Stimulated activated CD4-positive, alpha-beta T cell treated with anti-CD3 and anti-CD28 coated beads, Interleukin-4, amount 100 ng/mL, for 48 hours (primary cell): ENCODE measurements at places on chromosomes 7 and 10.

- DNase-seq: no peak
Observed at GRCh38 chr7:143958781-143959180, 4.1 kb downstream of the OR2F1 start.

- no peak for DNase-seq
Observed at GRCh38 chr7:87458148-87458547, 17.3 kb downstream of the ABCB4 start.

DNA sequence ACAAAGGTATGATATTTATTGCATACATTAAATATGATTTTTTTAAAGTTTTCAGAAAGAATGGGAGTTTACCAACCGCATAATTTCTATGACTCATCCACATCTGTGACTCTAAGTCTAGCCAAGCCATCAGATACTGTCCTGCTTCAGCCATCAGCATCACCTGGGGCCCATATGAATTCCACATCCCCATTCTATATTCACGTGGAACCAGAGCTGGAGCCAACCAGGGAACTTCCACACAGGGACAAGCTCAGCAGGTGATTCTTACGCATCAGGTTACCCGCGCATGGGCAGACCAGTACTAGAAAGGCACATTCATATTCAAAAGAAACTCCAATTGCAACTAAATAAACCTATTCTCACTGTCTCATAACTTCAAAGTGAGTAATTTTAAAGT lies 817.7 kb upstream of the IGFBP3 start:
- no peak for DNase-seq

DNA sequence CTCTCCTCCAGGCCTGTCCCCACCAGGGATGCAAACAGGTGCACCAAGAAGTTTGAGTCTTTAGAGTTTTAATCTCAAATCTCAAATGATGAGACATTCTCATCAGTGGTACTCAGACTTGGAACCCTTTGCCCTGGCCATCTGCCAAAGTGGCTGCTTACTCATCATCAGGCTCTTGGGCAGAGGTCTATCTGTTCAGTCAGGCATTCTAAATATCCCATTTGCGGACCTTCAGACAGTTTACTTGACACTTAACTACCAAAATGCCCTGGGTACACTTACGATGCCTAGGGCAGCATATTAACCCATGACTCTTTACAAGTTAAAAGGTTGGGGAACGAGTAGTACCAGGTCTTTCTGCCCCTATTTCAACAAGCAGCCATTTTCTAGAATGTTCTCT lies 61.2 kb upstream of the YAE1 start:
- no peak for DNase-seq

GRCh38 chr10:104688251-104689042 lies 47.4 kb downstream of the SORCS3 start:
- DNase-seq: no peak

DNA sequence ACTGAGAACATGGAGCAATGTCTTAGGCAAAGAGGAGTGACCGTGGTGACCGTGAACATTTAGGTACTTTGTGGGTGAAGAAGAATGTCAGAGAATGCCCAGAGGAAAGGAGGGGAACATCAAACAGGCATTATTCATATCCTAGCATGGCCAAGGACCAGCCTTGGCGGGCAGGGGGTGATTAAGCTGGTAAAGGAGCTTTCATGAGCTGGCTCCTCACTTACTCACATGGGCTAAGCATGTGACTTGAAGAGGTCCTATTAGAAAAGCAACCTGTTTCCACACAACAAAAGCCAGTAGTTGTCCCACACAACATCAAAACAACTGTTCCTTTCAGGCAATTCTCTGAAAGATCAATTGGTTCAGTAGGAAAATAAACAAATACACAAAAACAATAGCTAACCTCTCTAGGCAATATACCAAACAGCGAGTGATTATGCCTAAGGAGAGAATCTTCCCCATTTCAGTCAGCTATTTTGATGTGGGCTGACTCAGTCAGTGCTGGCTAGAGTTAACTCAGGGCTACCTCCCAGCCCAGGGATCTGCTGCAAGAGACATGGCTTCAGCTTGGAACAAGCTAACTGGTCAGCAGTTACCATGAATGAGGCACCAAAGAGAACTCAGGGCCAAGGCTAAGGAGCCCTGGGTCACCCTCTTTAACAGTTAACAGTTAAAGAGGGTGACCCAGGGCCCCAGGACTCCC lies 283.5 kb downstream of the ARHGAP12 start:
- no peak for DNase-seq

DNA sequence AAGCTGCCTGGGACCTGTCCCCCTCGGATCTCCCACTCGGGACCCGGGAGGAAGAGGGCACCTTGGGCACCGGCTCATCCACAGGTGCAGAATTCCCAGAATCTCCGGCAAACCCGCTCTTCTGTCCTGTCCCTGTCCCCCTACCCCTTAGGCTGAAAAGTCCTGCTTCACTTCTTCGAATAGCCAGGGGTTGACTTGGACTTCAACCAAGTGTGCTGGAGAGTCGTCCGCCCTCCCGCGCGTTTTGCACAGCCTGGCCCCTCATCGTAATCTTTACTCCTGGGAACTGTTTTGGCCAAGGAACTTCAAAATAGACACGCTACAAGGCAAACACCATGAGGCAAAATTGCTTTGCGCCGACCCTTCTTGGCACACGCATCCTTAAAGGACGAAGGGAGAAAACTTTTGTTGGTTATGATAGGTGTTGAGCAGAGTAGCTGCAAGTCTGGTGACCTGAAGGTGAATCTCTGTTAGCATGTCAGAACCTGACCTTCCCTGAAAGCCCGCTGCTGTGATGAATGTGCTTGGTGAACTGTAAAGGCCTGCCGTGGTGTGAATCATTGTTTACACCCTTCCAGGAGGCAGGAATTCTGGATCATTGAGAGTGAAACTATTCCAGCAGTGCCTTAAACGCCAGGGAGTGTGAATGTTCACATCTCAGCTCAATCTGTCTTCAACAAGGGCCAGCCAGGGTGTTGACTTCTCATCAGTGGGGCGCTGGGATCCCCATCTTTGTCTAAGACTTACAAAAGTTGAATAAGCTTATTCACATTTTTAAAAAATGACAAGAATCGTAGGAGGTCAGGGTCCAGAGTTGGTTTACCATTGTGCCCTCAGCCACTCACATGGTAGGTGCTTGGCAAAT lies 589 bp upstream of the RAPGEF5 start:
- DNase-seq: no peak

GRCh38 chr10:131691481-131692090 lies 209.2 kb upstream of the PPP2R2D start:
- no peak for DNase-seq

GRCh38 chr7:127768241-127768640 lies 116.2 kb downstream of the SND1 start:
- DNase-seq: no peak

GRCh38 chr10:27240212-27241009 lies at the start of gene ACBD5:
TSS of gene ACBD5 (minus strand) at chr10:27240797. CDS start at chr10:27240688, 109 bp downstream.
- DNase-seq: peak; percentile 63

GRCh38 chr7:139231513-139232376 lies 708 bp downstream of the UBN2 start:
- peak; percentile 4 for DNase-seq

DNA sequence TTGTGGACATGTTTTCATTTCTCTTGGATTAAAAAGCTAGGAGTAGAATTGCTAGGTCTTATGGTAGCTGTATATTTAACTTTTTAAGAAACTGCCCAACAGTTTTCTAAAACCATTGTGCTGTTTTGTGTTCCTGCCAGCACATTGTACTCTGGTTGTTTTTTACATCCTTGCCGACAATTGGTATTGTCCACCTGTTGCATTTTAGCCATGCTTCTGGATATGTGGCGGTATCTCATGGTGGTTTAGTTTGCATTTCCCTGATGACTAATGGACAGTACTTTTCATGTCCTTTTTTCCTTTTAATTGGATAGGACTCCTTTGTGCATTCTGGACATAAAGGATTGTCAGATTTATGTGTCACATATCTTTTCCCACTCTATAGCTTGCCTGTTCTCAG lies 45.5 kb downstream of the STK17A start:
- DNase-seq: no peak

DNA sequence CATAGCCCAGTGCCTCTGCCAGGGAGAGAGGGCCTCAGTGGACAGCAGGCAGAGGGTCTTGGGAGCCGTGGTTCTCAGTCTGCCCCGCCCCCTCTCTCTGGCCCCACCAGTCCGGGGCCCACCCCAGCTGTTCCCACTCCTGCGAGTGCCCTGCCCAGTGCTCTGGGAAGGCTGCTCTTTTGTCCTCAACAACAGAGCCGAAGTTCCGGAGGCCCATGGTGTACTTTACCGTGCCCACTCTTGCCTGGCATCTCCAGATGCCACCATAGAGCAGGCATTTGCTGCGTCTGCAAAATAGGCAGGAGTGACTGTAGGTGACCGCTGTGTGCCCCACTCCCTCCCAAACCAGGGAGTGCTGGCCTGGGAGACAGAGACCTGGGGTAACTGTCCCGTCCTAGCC lies 29.3 kb upstream of the PCBD1 start:
- DNase-seq: no peak

GRCh38 chr7:54543051-54543488 lies 895 bp downstream of the VSTM2A start:
- no peak for DNase-seq

DNA sequence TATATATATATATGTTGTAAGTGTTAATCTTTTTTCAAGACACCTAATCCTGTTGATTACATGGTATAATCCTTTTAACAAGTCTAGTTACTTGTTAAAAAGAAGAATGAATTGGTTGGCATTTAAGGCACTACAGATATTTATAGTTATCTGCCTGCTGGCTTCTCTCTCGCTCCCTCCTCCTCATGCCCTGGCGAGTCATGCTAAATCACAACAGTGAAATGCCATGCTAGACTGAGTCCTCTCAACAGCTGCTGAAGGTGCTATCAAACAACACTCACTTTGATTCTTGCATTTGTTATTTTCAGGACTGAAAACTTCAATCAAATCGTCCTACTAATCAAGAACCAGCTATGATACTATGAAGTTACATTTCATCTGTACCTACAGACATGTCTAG lies 15.4 kb downstream of the NRAP start:
- DNase-seq: no peak

DNA sequence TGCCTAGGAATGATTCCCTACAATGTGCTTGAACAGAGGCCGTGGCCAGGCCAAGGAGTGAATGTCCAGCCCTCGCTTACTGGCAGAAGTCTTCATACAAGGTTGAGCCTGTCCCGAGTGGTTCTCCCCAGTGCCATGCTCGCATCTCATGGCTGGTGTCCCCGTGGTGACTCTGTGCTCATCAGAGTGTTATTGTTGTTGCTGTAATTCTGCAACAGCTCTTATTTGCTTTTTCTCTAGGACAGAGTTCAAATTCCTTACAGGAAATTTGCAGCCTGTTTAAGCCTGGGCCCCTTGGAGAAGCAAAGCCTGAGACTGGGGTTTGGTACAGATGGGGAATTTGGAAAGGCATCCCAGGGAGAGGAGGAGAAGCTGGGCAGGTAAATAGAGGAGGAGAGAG lies 157.7 kb upstream of the PRR15 start:
- DNase-seq: no peak

DNA sequence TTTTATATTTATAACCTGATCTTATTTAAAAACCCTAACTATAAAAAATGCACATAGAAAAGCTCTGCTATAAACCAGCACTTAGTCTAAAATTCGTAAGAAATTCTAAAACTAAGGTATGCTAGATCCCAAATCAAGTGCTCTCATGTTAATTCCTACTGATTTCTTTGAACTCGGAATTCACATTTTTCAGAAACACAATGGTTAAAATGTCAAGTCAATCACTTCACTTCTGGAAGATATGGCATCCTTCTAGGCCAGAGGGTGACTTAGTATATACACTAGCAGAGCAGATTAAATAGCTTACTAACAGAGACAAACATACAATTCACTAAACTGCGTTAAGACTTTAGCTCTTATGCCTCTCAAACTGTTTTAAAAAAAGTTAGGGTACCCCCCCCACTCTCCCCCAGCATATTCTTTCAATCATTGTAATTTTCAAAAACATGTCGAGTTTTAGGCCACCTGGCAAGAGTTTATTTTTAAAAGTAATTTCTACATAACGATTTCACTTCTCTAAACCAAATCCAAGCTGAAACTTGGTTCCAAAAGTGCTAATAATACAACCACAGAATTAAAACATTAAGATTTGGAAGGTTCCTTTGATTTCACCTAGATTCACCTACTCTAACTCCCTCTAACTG lies 129.4 kb downstream of the NRBF2 start:
- DNase-seq: no peak

- DNase-seq: no peak
Observed at GRCh38 chr10:72616716-72617115, 9.2 kb downstream of the MICU1 start.

DNA sequence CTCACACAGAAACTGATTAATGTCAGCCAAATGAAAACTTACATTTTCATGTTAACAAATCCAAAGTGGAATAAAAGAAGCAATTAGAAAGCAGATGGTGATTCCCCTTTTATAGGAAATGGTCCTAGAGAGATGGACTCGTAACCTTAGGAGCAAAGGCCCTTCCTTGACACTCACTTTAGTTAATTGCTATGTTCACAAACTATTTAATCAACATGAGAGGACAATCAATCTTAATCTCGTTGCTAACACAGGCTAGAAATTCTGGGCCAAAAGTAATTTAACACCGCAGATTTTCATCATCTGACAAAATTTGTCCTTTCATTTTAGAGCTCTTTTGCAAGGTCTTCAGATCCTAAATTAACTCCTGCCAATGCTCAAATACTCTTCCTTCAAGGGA lies 64.0 kb upstream of the DNAJB12 start:
- DNase-seq: no peak

- no peak for DNase-seq
Observed at GRCh38 chr7:149216402-149216801, 21.1 kb downstream of the ZNF282 start.

DNA sequence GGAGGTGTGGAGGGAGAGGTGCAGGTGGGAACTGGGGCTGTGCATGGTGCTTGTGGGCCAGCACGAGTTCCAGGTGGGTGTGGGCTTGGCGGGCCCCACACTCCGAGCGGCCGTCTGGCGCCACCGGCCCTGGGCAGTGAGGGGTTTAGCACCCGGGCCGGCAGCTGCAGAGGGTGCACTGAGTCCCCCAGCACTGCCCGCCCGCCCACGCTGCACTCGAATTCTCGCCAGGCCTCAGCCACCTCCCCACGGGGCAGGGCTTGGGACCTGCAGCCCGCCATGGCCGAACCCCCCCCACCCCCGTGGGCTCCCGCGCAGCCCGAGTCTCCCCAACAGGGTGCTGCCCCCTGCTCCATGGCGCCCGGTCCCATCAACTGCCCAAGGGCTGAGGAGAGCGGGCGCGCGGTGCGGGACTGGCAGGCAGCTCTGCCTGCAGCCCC lies 810.2 kb downstream of the PCDH15 start:
- no peak for DNase-seq

- no peak for DNase-seq
Observed at GRCh38 chr10:89129911-89130310, 77.2 kb downstream of the CH25H start.

GRCh38 chr7:40542982-40543741 lies 408.4 kb downstream of the SUGCT start:
- DNase-seq: no peak
